ENCODE measurements at places on chromosomes 11 and 22.

DNA sequence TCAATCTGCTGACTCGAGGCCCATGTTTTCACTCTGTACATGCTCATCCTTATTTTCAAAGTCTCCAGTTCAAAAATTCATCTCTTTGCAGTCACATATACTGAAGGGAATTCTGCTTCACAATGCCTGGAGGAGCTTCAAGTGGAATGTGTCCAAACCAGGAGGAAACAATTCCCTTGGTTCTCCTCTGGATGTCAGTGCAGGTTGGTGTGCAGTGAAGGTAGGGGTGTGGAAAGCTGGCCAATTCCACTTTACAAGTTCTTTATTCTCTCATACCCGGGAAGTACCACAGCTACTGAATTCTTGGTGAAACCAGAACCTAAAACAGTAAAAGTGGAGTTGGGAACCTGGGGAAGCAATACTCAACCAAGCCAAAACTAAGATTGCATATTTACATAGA is 57.3 kb downstream of the BDNF start:
- DNase-seq = no peak

DNA sequence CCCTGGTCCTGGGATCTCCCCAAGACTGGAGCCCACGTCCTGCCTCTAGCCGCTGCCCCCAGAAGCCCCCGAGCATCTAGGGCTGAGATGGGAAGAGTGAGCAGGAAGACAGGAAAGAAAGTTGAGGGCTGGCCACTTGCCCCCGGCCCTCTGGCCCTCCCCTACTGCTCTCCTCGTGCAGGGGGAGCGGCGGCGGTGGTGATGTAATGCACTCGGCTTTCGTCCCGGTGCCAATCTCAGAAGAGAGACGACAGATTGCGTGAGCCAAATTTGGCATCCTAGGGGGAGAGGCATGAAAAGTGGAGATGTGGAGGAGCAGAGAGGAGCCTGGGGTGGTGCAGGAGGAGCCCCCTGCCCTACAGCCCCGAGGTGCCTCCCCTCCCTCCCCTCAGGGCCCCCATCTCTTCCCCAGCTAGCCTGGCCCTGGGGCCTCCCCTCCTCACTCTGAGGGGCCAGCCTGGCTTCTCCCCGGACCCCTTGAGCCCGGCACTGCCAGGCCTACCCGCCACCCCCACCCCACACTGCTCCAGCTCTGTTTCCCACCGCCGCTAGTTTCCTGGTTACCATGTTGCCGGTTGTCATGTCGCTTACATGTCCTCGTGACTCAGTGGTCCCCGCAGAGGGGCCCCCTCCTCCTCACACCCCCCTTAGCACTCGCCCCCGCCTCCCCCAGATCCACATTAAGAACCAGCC is 2.5 kb downstream of the KCNJ4 start:
- no peak for DNase-seq

- no peak for DNase-seq
Measured at GRCh38 chr11:112355726-112356125, 95.1 kb upstream of the PLET1 start.

- no peak for DNase-seq
Measured at GRCh38 chr11:27233654-27234042, 129.4 kb downstream of the CCDC34 start.

- no peak for DNase-seq
Measured at GRCh38 chr11:116882386-116882785, 45.0 kb upstream of the APOA1 start.

DNA sequence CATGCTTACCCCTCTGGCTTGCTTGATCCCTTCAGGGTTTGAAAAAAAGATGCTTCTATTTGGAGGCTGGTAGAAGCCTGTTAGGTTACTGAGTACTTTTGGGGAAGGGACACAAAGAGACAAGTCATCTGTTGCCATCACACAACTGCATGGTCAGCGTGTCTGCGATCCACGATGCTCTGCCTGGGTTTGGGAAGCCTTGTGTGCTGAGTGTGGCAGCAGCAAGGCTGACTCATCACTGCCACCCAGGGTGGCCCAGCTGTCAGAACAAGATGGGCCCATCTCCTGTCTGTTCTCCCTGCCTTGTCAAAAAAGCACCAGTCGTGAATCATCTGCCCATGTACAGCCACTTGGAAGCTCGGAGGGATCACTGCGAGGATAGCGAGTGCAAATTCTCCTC is 26.2 kb downstream of the UBASH3B start:
- no peak for DNase-seq

GRCh38 chr11:29251738-29252137 is 765.1 kb downstream of the KCNA4 start:
- DNase-seq = no peak

DNA sequence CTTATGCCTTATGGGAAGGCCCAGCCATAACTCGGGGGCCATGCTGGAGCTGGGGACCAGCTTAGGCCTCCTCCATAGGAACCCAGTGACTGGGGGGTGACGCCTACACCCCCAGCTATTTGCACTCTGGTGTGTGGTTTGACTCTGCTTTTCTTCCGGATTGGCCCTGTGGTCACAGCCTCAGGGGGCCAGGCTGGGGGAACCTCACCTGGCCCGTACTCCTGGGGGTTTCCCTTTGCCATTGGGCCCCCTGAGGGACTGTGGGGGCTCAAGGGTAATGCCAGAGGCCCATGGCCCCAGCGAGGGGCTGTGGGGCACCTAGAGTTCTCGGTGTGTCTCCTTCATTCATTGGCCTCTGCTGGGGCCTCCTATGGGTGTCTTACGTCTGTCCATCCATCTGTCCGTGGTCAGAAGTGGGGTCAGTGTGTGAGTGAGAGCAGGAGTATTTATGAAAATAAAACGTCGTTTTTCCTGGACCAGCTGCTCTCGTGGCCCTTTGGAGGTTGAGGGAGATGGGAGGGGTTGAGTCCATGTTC is 6.3 kb upstream of the SH3BP1 start:
- peak; percentile 51 for DNase-seq

DNA sequence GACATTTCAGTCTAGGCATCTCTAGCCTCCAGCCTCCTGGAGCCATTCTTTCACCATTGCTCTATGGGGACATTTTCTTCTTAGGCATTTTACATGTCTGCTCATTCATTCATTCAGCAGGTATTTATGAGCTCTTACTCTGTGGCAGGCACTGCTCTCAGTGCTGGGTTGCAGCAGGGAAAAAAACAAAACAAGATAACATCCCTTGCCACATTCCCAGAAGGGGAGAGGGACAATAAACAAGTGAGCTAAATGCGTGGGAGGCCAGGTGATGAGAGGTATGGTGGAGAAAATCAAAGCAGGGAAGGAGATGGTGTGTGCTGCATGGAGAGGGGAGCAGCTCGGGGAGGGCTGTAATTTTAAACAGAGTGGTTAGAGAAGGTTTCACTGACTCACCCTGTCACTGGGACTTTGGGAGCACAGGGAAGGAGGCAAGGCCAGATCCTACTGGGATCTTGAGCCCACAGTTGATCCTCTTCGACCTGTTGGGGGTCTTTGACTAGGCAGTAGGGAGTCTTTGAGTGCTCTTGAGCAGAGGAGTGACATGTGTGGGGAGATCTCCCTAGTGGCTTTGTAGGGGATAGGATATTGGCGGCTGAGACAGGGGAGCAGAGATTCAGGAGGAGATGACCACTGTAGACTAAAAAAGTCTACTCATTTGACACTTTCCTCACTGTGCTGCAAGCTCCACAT is 17.0 kb downstream of the MICAL2 start:
- no peak for DNase-seq

GRCh38 chr11:12235553-12235946 is 125.2 kb downstream of the MICAL2 start:
- DNase-seq = no peak

DNA sequence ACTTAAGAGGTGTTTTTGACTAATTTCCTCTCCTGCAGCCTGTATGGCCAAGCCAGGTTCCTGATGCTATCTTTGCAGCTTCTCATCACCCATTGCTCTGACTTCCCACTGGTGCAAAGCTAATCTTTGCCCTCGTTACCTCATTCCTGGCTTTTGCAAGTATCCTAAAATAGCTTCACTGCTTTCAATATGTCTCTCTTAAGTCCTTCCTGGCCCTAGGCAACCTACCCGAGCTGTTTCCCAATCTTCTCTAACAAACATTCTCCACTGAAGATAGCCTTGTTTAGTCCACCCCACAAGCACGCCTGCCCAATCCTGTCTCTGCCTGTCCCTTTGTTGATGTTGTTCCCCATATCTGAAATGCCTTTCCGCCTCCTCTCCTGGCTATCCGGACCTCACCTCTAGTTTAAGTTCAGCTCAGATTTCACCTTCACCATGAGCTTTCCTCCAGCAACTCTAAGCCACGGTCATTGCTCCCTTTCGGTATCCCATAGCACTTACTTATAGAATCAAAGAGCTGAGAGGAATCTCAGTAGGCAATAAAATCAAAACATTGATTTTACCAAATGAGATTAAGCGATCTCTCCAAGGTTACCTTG is 30.1 kb upstream of the CECR2 start:
- DNase-seq = no peak

DNA sequence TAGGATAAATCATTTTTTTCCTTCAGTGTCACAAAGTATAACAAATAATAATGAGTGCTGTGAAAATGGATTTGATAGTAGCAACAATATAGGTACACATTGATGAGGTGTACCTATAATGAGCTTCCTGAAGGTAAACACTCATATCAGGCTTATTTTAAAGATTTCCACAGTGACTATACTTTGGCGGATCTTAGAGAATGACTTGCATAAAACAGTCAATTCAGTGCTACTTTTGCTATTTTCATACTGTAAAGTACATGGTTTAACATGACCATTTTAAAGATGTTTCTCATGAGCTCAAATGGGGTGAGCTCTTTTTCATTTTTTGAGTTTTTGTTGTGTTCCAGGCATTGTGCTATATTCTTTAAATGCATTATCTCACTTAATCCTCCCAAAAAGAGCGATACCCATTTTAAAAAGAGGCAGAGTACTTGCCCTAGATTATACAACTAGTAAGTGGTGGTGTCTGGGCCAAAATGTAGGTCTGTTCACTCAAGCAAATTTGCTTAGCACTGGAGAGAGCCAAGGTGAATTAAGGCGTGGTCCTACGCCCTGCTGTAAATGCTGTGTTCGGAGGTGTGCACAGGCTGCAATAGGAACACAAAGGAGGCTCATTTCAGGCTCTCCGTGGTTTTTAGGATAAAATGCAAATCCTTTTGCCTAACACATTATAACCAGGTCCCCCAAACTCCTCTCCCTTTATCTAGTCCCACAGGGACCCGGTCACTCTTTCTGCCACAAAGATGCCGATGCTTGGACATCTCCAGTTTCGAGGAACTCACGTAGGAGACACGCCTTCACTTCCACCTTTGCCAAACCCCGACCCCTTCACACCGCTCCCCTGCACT is 617 bp upstream of the ALKBH3 start:
- DNase-seq = no peak

DNA sequence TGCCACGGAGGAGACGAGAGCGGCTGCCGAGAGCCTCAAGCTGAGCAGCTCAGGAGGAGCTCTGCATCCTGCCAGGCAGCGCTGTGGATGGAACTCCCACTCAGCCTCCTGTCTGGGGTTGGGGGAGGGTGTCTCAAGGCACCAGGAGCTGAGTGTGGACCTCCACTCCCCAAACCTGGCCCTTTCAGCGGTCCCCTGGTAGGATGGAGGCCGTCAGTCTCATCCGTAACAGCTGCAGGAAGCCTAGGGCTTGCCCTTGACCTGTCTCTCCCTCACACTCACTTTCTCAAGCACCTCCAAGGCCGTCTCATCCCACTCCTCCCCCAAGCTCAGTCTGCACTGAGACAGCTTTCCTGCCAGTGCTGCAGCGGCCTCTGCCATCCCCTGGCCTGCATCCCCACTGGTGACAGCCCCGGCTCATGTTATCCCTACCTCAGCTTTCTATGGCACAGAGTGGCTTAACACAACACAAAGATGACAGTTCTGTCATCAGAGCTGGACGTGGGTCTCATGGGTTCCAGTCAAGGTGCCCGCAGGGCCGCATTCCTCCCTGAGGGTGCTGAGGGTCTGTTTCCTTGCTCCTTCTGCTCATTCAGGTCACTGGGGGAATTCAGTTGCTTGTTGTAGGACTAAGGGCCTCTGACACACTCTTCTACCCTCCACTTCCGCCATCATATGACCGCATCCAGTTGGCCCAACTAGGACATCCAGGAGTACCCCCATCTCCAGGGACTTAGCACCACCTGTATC is 341.9 kb upstream of the B3GAT1 start:
- no peak for DNase-seq

DNA sequence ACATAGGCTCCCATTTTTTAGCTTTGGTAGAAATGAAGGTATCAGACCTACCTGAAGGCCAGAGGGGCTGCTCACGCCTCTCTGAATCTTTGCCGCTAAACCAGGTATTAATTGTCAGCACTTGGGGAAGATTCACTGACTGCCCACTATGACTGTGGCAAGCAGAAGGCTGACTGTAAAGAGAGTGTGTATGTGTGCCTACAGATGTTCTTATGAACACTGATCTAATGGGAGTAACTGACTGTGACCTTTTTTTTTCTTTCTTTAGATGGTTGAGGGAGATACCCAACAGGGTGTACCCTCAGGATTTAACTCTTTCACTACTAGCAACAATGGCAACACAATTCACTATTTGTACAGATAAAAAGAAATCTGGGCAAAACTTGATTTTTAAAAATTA is at the start of gene RAG2:
Gene RAG2 (minus strand): TSS at position 186 of the 400 bp plus-strand sequence. CDS start 4,068 bp downstream, outside the sequence.
- DNase-seq = no peak

GRCh38 chr11:62340269-62340901 is 3.1 kb downstream of the ASRGL1 start:
- DNase-seq = peak; percentile 67

DNA sequence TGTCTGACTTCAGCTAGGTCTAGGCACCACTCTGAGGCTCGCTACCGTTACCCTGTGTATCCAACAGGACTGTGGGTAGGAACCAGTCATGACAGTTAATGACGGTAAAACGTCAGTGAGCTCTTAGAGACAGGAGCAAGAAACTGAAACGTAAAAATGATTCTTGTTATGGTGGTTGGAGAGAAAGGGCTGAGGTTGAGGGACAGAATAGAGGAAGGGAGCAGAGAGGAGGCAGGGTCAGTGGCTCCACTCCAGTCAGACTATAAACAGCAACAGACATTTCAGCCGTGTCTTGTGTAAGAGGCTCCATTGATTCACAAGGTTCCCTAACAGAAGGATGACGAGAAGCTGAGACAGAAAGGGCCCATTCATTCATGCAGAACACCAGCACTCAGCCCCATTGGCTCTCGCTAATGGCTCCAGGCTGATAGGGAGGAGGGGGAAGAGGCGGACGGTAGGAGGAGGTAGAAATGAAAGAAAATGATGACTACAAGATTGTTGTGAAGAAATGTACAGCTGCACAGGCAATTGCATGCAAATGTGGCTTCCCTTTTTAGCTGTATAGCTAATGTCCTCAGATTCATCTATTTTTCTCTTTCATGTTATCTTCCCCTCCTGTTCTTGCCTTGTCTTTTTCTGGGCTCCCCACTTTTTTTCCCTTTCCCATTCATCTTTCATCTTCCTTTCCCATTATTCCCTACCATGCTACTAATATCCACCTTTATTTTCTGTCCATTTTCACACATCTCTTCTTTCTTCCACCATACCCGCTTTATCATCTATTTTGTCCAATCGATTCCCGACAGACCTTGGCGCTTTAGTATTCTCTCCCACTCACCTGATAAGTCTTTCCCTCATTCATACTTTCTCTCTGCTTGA is 34.3 kb downstream of the ETS1 start:
- DNase-seq = peak; percentile 35

GRCh38 chr22:49011769-49012648 is 815.7 kb downstream of the BRD1 start:
- no peak for DNase-seq

All from CD4-positive, alpha-beta T cell treated with Interleukin-4 for 1 hour (primary cell).